ENCODE measurements at places on chromosomes 7 and 10. TPM values are rescaled to one million over a fixed set of nuclear protein-coding genes. Genes with fewer than 3 reads are reported as not detected.
A peak's percentile ranks its signal among the peaks of the same experiment; 100 is the strongest.

Gene SVOPL
- under 0.01 TPM for total RNA-seq

Gene TUBAL3
- 11.3 TPM for total RNA-seq

Gene ZNF467
- total RNA-seq, result 14.0 TPM

Gene HEPACAM2
- total RNA-seq, result 6.4 TPM

DNA sequence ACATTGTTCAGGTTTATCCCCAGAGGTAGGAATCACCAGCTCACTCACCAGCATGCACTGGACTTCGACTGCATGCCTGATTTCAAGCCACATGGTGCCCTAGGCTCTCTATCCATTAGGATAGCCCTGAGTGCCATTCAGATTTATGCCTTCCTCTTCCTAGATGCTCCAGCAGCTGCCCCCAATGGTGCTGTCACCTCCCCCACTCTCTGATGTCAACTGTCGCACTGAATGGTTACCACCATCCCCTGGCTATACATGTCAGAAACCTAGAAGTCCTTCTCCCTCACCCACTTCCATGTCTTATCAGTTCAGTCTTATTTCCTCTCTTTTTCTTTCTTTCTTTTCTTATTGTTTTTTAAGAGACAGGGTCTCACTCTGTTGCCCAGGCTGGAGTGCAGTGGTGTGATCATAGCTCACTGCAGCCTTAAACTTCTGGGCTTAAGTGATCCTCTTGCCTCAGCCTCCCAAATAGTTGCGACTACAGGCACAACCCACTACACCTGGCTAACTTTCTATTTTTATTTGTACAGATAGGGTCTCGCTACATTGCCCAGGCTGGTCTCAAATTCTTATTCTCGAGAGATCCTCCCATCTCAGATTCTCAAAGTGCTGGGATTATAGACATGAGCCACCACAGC lies 2.9 kb downstream of the SFXN4 start:
- no peak for DNase-seq
- H3K27ac ChIP-seq, result no peak overlapping the region
- H3K4me3 ChIP-seq, result no peak overlapping the region
- peaks cover 15% of the 10 kb centered on the region for H3K4me1 ChIP-seq
- H3K36me3 ChIP-seq, result peaks cover 43% of the 10 kb centered on the region
- no peaks in the 10 kb centered on the region for H3K27me3 ChIP-seq

- no peaks in the 10 kb centered on the region for H3K36me3 ChIP-seq
- peak overlapping the region; percentile 99 for H3K27ac ChIP-seq
- H3K4me3 ChIP-seq, result peak overlapping the region; percentile 86
- no peaks in the 10 kb centered on the region for H3K27me3 ChIP-seq
- peak; percentile 78 for DNase-seq
Measured at GRCh38 chr10:96585736-96586418, 935 bp downstream of the TM9SF3 start.

GRCh38 chr7:151767557-151767956 lies 109.4 kb downstream of the PRKAG2 start:
- peaks cover 37% of the 10 kb centered on the region for H3K36me3 ChIP-seq
- peaks cover 7% of the 10 kb centered on the region for H3K4me1 ChIP-seq
- no peaks in the 10 kb centered on the region for H3K27me3 ChIP-seq
- no peak overlapping the region for H3K4me3 ChIP-seq
- no peak for DNase-seq
- H3K27ac ChIP-seq, result no peak overlapping the region

GRCh38 chr10:93999401-93999851 lies 5.7 kb downstream of the PLCE1 start:
- peak overlapping the region; percentile 54 for H3K27ac ChIP-seq
- H3K4me1 ChIP-seq, result peaks cover 55% of the 10 kb centered on the region
- H3K4me3 ChIP-seq, result peak overlapping the region; percentile 5

DNA sequence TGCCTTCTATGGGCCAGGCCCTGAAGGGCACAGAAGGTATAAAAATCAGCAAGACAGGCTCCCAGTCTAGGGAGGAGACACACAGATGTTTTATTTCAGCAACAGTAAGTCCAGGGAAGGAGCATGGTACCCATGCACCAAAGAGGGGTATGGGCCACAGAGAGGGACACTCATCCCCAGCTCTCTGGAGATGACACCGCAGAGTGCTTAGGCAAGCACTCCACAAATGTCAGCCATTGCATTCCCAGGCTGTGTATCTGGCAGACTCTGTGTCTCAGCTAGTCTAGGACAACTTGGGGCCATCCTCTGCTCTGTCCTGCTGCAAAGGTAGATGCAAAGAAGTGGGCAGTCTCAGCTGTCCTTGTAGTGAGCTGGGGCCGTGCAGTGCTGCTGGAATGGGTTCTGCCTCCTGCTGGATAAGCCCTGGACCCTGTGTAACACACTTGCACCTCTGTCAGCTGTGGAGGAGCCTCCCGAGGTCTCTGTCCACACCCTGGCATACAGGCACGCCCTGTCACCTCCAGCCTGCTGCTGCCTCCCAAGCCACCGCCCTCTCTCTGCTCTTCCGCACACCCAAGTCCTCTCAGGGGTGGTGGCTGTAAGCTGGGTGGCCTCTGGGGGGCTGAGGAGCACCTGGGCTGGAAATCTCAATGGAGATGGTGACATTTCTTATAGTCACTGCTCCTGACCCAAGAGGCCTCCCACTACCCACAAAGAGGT lies 57.6 kb downstream of the VOPP1 start:
- peak overlapping the region; percentile 15 for H3K27ac ChIP-seq
- DNase-seq, result no peak
- H3K4me3 ChIP-seq, result no peak overlapping the region
- H3K36me3 ChIP-seq, result peaks cover 50% of the 10 kb centered on the region
- H3K4me1 ChIP-seq, result peaks cover 21% of the 10 kb centered on the region

GRCh38 chr7:82469207-82469606 lies 25.6 kb upstream of the CACNA2D1 start:
- DNase-seq, result no peak
- no peaks in the 10 kb centered on the region for H3K36me3 ChIP-seq
- H3K4me1 ChIP-seq, result no peaks in the 10 kb centered on the region
- H3K4me3 ChIP-seq, result no peak overlapping the region
- H3K27ac ChIP-seq, result no peak overlapping the region

DNA sequence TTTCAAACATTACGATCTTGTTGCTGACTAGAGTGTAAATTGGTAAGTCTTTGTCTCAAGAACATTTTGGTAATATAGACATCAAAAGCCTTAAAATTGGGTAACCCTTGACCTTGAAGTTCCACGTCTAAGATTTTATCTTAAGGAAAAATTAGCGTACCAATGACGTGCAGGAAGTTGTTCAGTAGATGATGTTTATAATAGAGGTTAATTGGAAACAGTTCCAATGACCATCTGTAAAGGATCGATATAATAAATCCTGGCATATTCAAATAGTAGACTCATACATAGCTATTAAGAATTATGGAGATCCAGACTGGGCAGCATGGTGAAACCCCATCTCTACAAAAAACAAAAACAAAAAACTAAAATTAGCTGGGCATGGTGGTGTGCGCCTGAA lies 20.5 kb downstream of the GRK5 start:
- H3K27me3 ChIP-seq, result no peaks in the 10 kb centered on the region
- peaks cover 38% of the 10 kb centered on the region for H3K4me1 ChIP-seq
- no peak overlapping the region for H3K4me3 ChIP-seq
- no peaks in the 10 kb centered on the region for H3K36me3 ChIP-seq
- DNase-seq, result no peak
- H3K27ac ChIP-seq, result no peak overlapping the region

DNA sequence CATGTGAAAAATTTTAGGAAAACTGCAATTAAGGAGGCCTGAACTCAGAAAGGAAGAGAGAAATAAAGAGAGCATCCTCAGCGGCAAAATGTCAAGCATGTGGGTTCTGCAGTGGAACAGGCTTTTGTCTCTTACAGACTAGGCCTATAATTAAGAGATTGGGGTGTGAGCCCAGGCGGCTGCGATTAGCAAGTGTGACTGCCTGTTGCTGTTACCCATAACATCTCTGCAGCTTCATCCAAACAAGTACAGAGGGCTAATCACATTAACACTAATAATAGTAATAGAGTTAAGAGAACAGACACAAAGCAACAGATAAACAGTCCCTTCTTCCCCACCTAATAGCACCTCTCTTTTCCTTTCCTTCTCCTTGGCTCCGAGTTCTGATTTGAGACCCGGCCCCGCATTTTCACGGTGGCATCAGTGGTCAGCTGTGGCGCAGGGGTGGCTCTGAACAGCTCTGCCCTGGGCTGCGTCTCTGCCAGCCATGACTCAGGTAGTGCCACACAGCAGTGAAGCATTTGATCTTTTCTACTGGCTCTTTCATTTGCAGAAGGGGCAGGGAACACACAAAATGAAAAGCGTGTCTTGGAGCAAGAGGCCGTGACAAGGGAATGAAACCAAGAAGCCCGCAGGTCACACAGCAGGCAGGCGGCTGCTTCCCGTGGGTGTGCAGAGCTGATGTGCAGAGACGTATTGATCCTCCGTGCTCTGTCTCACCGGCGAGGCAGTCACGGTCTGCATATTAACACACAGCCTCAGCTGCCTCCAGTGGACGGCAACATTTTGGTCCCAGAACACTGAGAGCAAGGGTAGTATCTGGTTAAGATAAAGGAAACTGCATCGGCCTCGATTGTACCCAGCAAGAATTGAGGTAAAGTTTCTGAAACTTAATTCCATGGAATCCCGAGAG lies 103.1 kb downstream of the KLF6 start:
- DNase-seq, result no peak
- H3K27me3 ChIP-seq, result no peaks in the 10 kb centered on the region
- H3K4me1 ChIP-seq, result no peaks in the 10 kb centered on the region

DNA sequence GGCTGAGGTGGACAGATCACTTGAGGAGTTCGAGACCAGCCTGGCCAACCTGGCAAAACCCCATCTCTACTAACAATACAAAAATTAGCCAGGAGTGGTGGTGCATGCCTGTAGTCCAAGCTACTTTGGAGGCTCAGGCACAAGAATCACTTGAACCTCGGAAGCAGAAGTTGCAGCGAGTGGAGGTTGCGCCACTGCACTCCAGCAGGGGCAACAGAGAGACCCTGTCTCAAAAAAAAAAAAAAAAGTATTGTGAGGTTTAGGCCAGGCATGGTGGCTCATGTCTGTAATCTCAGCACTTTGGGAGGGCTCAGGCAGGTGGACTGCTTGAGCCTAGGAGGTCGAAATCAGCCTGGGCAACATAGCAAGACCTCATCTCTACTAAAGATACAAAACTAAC lies 16.0 kb downstream of the TET1 start:
- no peaks in the 10 kb centered on the region for H3K27me3 ChIP-seq
- no peak for DNase-seq
- H3K4me3 ChIP-seq, result no peak overlapping the region
- H3K36me3 ChIP-seq, result peaks cover 11% of the 10 kb centered on the region
- no peaks in the 10 kb centered on the region for H3K4me1 ChIP-seq
- no peak overlapping the region for H3K27ac ChIP-seq

GRCh38 chr10:109862738-109863137 lies 60.6 kb downstream of the XPNPEP1 start:
- H3K27ac ChIP-seq, result no peak overlapping the region
- no peaks in the 10 kb centered on the region for H3K4me1 ChIP-seq
- H3K36me3 ChIP-seq, result peaks cover 53% of the 10 kb centered on the region
- no peaks in the 10 kb centered on the region for H3K27me3 ChIP-seq
- no peak for DNase-seq

DNA sequence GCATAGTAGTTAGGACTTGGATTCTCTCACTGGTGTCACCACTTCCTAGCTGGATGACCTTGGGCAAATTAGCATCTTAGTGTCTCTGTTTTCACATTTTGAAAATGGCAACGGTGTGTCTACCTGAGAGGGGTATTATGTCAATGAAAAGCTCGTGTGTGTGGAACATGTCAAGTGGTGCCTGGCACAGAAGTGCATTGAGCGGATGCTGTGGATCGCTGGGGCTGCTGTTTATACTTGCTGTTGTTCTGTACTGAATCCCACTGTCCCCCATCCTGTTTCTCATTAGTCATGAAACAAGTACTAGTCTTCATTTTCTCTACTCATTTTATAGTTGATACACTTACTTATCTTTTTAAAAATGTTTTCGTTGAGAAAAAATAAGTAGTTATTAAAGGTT lies 26.1 kb downstream of the RBM33 start:
- peaks cover 54% of the 10 kb centered on the region for H3K4me1 ChIP-seq
- H3K4me3 ChIP-seq, result no peak overlapping the region
- DNase-seq, result no peak
- H3K27ac ChIP-seq, result no peak overlapping the region
- H3K36me3 ChIP-seq, result peaks cover 30% of the 10 kb centered on the region
- H3K27me3 ChIP-seq, result no peaks in the 10 kb centered on the region

- no peak for DNase-seq
- no peaks in the 10 kb centered on the region for H3K36me3 ChIP-seq
- H3K27ac ChIP-seq, result no peak overlapping the region
- no peaks in the 10 kb centered on the region for H3K27me3 ChIP-seq
- H3K4me1 ChIP-seq, result no peaks in the 10 kb centered on the region
Measured at GRCh38 chr7:32336726-32337125, 153.5 kb downstream of the LSM5 start.

DNA sequence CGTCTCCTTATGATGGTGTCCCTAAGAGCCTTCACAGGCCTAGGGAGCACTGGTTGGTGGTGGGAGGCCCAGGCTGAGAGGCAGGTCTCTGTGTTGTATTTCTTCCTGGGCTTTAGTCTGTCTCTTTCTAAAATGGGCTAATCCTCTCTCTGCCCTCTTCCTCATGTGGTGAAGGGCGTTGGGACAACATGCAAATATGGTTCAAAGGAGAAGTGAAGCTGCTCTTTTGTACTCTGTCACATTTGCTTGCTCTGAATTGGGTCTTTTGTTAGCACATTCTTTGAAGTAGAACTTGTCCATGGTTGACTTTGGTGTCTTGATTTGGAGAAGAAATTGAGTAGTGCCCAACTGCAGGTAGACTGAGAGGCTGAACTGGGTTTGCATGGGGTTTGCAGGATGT lies 814 bp downstream of the HK1 start:
- H3K36me3 ChIP-seq, result no peaks in the 10 kb centered on the region
- no peak for DNase-seq
- no peak overlapping the region for H3K27ac ChIP-seq
- H3K4me1 ChIP-seq, result no peaks in the 10 kb centered on the region
- H3K4me3 ChIP-seq, result no peak overlapping the region
- H3K27me3 ChIP-seq, result no peaks in the 10 kb centered on the region

GRCh38 chr7:51069411-51070083 lies 247.1 kb downstream of the COBL start:
- DNase-seq, result peak; percentile 21
- peaks cover 16% of the 10 kb centered on the region for H3K4me1 ChIP-seq
- no peaks in the 10 kb centered on the region for H3K27me3 ChIP-seq
- no peaks in the 10 kb centered on the region for H3K36me3 ChIP-seq
- no peak overlapping the region for H3K27ac ChIP-seq

DNA sequence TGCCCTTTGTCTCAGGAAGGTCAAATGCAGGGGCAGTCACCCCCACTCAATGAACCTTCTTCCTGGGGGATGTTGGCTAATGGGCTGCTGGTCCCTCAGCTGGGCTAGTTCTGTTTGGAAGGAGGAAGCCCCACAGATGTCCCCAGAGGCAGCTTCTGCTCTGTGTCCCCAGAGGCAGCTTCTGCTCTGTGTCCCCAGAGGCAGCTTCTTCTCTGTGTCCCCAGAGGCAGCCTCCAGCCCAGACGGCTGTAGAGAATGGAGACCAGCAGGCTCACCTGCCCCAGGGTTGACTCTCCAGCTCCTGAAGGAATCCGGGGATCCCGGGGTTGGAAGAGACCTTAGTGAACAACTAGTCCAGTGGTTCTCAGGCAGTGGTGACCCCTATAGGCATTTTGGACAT lies 62.5 kb upstream of the LEP start:
- H3K27me3 ChIP-seq, result no peaks in the 10 kb centered on the region
- no peak overlapping the region for H3K27ac ChIP-seq
- H3K4me1 ChIP-seq, result no peaks in the 10 kb centered on the region
- DNase-seq, result no peak
- H3K36me3 ChIP-seq, result no peaks in the 10 kb centered on the region
- no peak overlapping the region for H3K4me3 ChIP-seq

Data from stomach (tissue), 19 donors.